Activated T-cell treated with anti-CD3 and anti-CD28 coated beads, Interleukin-2, amount 50 U/mL, for 48 hours (primary cell): ENCODE measurements at places on chromosomes 16 and 17.
A peak's percentile ranks its signal among the peaks of the same experiment; 100 is the strongest.

DNA sequence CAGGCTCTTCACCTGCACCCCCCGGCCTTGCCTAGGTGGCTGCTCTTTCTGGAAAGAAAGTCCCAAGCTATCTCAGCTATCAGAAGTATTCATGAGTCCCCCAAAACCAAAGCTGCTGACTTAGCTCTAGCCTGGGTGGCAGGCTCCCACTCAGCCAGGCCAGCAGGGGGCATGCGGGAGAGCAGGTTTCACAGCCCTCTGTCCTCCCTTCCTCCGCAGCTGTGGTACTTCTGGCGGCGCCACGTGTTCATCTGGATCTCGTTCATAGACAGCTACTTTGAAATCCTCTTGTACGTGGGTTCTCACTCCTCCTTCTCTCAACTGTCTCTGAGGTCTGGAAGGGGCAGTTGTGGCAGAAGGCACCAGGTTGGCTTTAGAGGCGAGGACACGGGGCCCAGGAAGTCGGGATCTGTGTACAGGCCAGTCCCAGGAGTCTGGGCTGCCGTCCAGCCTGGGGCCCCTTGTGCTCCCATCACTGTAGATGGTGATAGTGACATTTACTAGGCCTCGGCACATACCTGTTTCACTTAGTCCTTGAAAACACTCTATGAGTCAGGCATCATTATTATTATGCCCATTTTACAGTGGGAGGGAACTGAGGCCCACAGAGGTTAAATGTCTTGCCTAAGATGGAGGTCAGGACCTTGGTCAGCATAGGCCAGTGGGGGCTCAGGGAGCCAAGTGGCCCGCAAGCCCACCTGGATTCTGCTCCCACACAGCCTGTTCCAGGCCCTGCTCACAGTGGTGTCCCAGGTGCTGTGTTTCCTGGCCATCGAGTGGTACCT is 12.9 kb downstream of the TRPV2 start:
- DNase-seq: peak; percentile 77

DNA sequence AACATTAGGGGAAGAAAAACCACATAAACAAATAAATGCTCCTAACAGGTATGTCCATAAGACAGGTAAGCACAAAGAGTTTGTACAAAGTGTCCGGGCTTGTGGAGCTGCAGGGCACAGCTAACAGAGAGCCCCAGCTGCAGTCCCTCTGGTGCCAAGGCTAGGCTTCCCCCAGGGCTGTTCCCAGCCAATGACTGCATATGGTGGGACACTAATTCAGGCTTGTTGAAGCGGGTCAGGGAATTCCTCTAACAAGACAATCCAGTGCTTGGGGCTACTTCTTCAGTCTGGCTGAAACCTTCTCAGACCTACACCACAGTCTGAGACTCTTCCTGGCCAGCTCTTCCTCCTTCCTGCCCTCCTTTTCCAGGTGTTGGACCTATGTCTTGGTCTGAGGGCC is 51.7 kb upstream of the ALDH3A1 start:
- no peak for DNase-seq

- no peak for DNase-seq
Measured at GRCh38 chr16:48959747-48960146, 321.9 kb downstream of the CBLN1 start.

- DNase-seq: no peak
Measured at GRCh38 chr16:47599512-47599911, 138.4 kb downstream of the PHKB start.
